ENCODE measurements at places on chromosomes 5 and 9.

DNA sequence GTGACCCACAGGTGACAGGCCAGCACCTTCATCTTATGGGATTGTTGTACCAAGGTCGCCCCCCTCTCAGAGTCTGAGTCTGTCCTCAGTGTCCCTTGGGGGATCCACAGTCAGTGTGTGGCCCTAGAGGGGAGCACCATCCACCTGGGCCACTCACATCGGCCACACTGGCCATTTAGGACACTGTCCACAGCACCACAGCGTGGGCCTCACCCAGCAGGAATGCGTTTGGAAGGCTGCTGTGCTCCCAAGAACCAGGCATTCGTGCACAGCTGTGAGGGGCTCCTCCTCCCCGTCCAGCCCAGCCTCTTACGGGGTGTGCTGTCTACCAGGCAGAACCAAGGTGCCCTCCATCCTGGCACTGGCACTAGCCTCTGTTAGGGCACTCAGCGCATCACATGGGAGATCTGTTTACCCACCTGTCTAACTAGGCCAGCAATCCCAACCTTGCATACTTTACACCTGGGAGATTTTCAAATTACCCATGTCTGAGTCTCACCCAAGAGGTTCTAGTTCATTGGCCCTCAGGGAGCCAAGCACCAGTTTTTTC, 24.5 kb upstream of the UBE2QL1 start:
- DNase-seq, result no peak

DNA sequence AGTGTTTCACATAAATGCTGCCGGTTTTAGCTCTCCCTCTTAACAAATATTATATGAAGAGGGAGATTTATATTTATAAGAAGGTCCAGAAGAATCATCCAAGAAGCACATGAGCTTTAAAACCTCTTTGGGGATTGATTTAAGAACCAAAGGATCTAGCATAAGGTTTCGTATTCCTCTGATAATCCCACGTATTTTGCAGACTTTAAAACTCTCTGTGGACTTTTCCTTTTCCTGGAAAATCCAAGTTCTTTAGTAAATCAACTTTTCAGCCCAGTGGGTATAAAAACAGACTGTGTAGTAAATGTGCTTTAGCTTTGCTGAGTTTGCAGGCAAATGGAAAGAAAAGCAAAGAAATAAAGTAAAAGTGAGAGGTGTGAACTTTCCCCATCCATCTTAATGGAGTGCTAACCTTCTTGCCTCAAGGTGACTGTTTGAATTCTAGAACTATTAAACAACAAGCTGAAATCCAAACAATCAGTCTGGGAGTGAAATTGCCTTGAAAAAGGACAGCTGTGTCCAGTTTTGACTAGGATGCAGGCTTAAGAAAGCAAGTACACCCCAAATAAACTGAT, 363.4 kb upstream of the SLC24A2 start:
- DNase-seq, result no peak

- no peak for DNase-seq
Measured at GRCh38 chr9:114694719-114695269, 12.8 kb upstream of the TEX48 start.

GRCh38 chr9:109517901-109518377, 19.8 kb upstream of the PTPN3 start:
- no peak for DNase-seq

DNA sequence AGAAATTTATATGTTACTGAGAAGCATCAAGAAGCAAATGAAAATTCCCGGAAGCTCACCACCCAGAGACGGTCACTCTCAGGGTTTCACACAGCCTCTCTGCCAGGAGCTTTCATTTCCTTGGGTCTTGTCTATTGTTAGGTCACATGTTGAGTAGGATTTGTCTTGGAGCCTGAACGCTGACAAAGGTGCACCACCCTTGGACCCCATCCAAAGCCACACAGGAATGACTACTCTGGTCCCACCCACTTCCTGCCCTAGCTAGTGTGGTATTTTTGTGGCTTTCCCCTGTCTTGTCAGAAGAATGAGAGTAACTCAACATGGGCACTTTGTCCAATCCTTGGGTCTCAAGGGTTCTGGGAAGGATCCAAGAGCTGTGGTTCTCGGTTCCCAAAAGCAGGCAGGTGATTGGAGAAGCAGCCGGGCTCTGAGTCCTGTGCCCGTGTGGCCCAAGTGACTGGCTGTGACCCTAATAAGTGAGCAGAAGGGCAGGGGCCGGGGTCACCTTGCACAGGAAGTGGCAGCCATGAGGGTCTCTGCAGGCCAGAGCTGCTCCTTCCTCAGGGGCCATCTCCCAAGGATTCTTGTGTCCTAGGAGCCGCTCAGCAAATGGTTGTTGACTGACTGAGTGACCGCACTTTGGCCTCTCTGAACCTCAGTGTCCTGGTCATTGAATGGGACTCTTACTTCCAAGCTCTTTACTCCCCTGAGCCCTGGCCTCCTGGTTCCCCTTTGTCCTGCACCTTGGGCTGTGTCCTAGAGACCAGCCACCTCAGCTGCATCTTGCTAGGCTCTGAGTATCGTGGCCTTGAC, 6.9 kb downstream of the FGD3 start:
- DNase-seq, result peak; percentile 83

- no peak for DNase-seq
Measured at GRCh38 chr5:159560088-159560487, 229.8 kb upstream of the IL12B start.

DNA sequence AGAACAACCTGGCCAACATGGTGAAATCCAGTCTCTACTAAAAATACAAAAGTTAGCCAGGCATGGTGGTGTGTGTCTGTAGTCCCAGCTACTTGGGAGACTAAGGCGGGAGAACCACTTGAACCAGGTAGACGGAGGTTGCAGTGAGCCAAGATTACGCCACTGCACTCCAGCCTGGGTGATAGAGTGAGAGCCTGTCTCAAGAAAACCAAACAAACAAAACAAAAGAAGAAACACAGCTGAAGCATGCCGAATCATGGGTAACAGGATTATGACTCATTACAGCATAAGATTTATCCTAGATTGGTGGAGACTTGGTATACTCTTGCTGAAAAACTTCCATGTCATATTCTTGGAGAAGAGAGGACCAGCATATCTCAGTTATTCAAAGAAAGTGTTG, 236.7 kb upstream of the CCNH start:
- no peak for DNase-seq

Data from stimulated activated CD8-positive, alpha-beta memory T cell treated with anti-CD3 and anti-CD28 coated beads, Interleukin-4, amount 100 ng/mL, for 48 hours (primary cell).